ENCODE measurements at places on chromosomes 13 and 19.

- peak; percentile 81 for DNase-seq
These were observed 2.1 kb upstream of the CIRBP start for GRCh38 chr19:1266916-1267476.

DNA sequence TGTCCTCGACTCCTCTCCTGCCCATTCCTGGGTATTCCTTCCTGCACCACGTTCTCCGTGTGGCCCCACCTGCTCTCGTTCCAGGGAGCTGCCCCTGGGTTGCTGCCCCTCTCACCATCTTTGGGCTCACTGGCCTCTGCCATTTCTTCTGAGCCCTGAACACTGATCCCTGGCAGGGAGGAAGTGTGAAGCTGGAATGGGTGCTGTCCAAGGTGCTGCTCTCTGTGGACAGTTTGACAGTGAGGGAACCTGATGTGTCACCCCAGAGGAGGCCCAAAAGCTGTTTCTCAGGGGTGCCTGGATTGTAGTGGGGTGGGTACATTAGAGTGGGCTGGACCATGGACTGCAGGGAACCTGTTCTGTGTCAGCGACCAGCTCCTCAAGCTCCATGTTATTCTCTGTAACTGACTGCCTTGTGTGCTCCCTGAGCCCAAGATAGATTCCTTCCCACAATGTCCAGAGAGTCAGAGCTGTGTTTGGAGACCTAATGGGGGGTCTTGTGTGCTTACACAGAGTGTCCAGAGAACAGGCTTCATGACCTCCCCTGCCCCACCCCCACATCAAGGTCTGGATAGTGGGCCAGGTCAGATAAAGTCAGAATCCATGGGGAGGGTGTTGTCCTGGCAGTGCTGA is 7.2 kb upstream of the CEACAM8 start:
- DNase-seq = peak; percentile 29

DNA sequence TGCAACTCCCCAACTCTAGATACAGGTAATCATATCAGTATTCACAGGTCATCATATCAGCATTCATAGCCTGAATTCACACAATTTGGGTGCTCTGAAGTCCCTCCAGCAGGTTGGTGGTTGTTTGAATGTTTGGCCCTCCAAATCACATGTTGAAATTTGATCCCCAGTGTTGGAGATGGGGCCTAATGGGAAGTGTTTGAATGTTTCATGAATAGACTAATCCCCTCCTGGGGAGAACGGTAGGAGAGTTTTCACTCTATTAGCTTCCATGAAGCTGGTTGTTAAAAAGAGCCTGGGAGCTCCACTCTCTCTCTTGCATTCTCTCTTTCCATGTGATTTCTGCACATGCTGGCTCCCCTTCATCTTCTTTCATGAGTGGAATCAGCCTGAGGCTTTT is 288.6 kb upstream of the PCDH9 start:
- DNase-seq = no peak

GRCh38 chr13:43397111-43397510 is 373.7 kb downstream of the DNAJC15 start:
- no peak for DNase-seq

DNA sequence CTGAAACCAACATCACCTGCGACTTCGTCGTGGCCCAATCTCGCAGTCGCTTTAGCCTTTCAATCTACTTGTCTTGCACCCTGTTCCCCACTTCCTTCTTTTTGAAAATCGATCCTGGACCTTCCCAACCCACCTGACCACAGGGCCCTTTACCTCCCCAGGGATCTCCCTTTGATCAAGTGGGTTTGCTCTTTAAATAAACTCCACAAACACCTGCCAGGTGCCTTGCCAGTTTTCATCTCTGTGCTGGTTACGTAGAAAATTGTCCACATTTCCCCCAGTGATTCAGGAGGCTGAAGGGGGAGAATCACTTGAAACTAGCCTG is 14.5 kb upstream of the RAB20 start:
- DNase-seq = no peak

GRCh38 chr13:49859560-49859959 is 67.1 kb upstream of the KPNA3 start:
- no peak for DNase-seq

GRCh38 chr19:50736338-50736737 is 13.2 kb downstream of the CLEC11A start:
- no peak for DNase-seq

DNA sequence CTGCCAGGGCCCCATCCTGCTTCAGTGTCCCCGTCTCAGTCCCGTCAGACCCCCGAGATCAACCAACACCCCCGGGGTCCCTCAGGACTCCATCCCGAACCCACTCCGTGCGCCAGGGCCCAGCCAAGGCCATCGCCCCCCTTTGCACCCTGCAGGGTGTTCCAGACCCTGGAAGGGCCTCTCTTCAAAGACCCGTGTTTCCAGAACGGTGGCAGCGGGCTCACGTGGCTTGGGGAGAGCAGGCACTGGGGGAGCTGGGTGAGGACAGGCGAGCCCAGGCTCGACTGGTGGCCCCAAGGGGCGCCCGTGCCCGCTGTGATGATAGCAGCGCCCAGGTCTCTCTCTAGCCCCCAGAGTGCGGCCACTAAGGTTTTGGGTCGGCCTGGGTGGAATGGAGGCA is 1.4 kb downstream of the KASH5 start:
- DNase-seq = no peak

GRCh38 chr13:73579574-73580274 is 520.9 kb downstream of the KLF5 start:
- no peak for DNase-seq

GRCh38 chr13:99501848-99502301 is 603 bp downstream of the TM9SF2 start:
- peak; percentile 12 for DNase-seq

DNA sequence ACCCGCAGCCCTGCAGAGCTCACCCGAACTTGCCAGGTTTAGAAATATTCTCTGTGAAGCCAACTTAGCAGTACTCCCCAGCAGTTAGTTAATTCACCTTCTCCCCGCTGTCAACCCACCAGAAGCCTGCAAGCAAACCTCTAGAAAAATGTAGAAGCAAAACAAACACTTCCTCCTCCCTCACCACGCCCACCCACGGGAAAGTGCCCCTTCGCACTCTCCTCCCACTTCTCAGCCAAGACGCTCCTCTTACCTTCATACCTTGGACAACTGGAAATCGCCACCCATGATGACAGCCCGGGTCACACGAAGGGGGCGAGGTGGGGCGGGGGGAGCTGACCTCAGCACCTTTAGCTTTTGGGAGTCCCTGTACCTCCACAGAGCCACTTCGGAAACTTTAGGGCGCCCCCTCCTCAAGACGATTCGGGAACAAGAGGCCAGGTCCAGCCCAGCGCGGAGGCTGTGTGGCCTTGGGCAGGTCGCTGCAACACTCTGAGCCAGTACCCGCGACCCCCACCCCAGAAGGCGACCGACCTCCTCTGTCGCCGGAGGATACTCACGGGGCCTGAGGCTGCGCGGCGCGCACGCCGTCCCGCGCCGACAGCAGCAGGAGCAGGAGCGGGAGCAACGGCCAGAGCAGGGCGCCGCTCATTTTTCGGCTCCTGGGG is 485 bp downstream of the CPAMD8 start:
- no peak for DNase-seq

- DNase-seq = no peak
These were observed 12.3 kb upstream of the ZBTB32 start for GRCh38 chr19:35692010-35692409.

GRCh38 chr19:47284324-47284899 is 9.7 kb downstream of the INAFM1 start:
- DNase-seq = no peak

DNA sequence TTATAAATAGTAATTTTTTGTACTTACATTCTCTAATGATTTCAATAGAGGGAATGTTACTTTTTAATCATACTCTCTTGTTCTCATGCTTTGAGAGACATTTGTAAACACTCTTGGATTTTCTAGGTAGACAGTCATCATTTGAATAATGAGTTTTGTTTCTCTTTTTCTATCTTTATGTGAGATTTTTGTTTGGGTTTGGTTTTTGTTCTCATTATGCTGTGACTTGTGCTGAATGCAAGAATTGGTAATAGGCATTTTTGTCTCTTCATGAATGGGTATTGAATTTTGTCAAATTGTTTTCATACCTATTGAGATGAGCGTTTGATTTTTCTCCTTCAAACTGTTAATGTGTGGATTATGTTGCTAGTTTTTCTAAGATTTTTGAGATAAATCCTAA is 56.8 kb upstream of the GPR183 start:
- DNase-seq = no peak

DNA sequence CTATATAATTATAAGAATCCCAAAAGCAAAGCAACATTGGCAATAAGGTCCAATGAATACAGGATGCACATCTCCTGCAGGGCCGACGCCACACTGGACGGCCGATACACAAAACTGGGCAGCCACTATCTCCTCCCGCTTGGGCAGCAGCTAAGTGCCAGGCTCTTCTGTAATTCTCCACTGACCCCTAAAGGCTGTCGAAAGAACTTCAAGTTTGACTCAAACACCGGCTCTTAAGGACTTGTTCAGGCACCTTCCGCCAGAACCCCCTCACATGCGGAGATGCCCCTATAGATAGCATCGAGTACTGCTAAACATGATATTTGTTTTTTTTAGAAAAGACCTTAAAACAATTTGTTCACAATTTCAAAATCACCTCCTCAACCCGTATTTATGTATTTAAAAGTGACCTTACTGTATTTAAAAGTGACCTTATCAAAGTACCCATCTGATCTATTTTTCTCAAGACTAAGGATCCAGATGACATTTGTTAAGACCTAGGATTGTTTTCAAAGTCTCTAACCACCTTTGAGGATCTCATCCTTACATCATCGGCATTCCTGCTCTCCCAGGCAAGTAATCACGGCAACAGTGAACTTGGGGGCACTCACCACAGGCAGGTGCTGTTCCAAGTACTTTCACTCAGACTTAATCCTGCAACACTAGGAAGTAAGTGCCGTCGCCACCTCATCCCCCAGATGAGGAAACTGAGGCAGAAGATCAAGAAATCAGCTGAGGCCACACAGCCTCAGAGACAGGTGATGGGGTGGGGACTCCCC is 77.8 kb downstream of the TUBGCP3 start:
- DNase-seq = no peak

DNA sequence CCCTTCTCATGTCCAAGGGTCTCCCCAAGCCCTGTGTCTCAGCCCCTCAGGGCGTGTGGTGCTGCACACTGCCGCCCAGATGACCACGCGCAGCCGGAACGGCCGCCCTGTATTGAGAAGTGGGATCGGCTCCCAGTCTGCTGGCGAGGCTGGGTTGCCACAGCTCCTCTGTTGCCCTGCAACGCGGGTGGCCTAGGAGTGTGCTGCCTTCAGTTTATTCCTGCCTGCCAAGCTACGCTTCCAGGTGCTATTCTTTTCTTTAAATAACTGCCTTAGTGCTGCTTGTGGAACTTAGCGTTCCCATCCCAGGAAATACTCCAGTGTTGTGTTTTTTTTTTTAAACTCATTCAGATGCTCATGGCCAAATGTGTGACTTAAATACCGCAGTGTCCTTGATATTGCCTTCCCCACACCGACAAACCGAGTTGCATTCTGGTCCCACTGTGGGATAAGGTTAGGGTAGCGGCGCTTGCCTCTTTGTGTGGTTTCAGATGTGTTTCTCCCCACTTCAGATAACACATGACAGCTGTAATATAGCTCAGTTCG is 16.6 kb downstream of the ACTN4 start:
- no peak for DNase-seq

Measured in T-helper 2 cell treated with Interferon-gamma antibody and Interleukin-4, amounts not matched to agents 5 μg/mL and 100 μg/mL, for 36 hours (primary cell).